Left renal cortex interstitium (tissue), 4 donors: ENCODE measurements at places on chromosomes 5 and 9.

DNA sequence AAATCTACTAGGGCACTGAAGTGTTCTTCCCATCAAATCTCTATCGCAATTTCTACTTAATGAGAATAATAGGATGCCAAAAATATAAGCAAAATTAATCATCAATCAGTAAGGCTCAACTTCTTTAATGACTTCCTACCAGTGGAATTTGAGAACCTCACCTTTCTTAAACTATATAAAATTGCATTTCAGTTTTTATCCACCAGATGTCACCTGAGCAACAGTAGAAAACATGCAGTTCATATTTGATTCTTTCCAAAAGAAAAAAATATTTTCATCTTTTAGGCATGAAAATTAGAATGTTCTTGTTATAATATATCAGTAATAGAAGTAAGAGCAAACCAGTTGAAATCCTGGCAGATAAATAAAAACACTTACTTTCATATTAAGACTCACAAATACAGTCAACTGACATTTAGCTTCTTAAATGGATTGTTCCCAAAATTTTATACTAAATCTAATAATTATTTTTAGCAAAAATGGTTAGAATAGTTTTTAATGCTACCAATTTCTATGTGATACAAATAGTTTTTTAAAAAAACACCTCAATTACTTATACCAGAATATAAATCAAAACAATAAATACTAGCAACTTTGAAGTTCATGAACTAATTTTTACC lies 13.4 kb upstream of the CCDC112 start:
- DNase-seq, result no peak

- no peak for DNase-seq
Measured at GRCh38 chr5:177527595-177527994, 10.8 kb upstream of the DDX41 start.

GRCh38 chr9:101027236-101027635 lies 1.3 kb upstream of the PLPPR1 start:
- DNase-seq, result no peak

DNA sequence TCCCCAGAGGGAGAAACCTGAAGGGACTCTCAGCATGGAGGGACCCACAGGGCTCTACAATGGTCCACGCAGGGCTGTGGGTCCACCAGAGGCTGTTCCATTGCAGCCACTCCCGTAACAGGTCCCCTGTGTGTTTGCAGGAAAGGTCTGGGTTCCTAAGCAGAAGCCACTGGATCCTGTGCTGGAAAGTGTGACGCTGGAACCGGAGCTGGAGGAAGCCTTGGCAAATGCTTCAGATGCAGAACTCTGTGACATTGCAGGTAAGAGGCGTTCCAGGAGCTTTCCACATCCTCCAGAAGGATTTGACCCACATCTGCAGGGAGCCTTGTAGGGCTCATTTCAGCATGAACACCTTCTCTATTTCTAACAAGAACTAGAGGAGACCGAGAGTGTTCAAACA lies 51.7 kb downstream of the TMOD1 start:
- DNase-seq, result no peak

DNA sequence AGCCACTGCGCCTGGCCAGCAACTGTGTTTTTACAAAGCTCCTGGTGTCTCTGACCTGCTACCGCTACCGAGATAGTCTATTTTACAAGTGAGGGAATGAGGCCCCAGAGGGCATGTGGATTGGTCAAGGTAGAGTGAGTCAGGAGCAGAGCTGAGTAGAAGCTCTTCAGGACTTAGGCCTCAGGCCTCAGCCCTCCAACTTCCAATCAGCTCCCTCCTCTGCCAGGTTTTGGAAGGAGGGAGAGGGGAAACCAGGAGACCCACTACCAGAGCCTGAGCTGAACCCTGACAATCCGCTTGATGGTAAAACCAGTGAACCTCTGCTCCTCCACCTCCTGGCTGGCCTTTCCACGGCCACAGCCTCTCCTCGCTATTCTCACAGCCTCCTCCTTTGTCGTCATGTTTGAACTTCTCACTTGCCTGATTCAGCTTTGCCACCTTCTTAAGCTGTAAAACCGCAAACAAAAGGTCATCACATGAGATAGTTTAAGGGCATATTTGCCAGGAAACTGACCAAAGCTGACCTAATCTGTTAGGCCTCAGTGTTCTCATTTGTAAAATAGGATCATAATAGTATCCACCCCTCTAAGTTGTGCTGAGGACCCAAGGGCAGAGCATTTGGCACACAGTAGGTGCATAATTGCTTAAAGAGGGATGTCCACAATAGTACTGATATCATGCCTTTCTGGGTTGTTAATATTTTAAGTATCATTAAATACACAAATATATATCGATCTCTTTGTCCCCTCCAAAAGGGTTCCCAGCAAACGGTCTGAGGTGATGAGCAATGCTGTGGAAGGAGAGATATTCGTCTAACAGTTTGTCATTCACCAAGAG lies 1.7 kb downstream of the TRAF1 start:
- no peak for DNase-seq

DNA sequence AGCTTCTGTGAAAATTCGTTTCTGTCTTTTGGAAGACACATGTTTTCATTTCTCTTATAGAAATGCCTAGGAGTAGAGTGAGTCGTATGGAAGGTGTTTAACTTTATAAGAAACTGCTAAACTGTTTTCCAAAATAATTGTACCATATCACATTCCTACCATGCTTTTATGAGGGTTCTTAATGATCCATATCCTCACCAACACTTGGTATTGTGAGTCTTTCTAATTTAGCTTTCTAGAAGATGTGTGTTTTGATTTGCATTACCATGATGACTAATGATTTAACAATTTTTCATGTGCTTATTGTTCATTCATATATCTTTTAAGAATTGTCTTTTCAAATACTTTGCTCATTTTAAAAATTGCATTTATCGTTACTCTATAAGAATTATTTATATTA lies 223.6 kb downstream of the COMMD10 start:
- DNase-seq, result no peak

DNA sequence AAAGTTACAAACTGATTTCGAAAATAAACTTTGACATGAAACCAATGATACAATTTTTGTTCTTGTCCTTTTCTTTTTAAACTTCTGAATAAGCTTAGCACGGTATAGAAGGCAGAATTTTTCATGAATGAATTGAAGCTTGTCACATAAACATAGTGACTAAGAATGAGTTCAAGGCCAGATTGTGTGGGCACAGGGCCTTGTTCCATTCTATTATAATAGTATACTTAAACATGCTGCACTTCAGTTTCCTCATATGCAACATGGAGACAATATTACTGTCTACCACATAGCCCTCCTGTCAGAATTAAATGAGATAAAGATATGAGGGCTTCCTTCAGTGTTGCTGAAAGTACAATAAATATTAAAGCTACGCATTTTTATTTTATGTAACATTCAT lies 204.2 kb upstream of the HAPLN1 start:
- DNase-seq, result no peak

DNA sequence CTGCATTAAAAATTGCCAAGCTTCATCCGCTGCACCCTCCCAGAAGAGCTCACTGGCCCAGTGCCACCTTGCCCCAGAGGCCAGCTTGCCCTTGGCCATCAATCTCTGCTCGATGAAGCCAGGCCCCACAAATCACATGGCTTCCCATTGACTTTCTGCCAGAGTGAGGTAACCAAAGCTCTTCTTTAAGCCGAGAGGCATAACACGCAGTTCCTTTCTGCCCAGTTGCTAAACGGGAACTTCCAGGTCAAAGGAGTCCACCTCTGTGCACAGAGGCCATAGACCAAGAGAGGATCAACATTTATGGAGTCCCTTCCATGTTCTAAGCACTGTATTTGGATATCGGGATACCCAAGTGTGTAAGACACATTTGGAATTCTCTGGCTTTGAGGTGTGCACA lies 208.8 kb downstream of the KIF4B start:
- DNase-seq, result no peak

DNA sequence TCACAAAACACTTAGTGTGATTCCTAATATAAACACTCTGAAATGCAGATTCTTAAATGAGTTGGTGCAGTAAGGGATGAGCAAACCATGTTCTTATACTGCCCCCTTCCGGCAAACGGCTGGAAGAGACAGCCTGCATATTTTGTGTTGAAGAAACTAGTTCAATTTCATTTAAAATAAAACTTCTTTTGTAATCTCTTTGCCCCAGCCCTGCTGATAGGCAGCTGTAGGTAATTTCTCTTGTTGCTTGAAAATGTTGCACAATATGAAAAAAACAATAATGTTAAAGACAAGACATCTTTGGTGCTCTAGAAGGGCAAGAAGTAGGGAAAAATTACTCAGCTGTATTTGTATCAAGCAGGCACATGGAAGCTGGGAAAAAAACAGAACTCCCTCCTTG lies 89.7 kb upstream of the CCNG1 start:
- DNase-seq, result peak; percentile 37
